Tibial artery (tissue), 4 donors: ENCODE measurements at places on chromosomes 3 and 15.

DNA sequence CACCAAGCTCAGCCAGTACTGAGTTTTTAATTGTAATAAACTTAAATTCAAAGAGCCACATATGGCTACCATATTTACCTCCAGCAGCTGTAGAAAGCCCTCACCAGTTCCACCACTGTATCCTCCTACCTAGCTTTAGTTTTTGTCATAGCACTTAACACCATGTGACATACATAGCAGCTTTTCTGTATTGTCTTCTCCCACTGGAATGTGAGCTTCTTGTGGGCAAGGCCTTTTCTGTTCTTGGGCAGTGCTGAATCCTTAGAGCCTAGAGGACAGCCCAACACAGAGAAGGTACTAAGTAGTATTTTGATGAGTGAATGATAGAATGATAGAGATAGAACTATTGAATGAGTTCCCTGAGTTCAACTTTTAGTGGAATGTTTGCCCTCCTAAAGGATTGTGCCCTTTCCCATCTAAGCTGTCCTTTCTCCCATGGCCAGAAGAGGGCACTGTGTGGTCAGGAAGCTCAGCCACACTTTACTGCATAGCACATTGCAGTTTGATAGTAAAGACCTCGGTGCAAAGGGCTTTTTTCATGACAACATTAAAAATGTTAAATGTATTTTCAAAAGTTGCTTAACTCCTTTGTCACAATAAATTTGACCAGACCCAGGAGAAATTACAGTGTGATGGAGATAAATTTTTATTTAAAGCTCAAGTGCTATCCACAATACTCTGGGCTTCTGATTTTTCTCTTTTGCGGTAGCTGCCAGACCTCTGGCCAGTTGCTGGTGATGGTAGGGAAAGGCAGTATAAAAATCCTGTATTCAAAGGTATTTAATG is 115.8 kb downstream of the GHSR start:
- DNase-seq: no peak

DNA sequence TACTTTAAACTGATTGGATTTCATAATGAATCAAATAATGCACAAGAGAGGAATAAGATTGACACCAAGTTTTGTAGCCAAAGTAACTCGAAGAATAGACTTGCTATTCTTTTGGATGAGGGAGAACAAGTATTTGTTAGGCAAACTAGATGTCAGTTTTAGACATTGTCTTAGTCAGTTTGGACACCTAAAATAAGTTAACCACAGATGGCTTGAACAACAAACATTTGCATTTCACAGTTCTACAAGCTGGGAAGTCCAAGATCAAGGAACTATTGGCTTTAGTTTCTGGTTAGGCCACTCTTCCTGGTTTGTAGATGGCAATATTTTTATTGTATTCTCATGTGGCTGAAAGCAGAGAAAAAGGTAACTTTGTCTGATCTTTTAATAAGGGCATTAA is 61.3 kb upstream of the OSTN start:
- DNase-seq: no peak

DNA sequence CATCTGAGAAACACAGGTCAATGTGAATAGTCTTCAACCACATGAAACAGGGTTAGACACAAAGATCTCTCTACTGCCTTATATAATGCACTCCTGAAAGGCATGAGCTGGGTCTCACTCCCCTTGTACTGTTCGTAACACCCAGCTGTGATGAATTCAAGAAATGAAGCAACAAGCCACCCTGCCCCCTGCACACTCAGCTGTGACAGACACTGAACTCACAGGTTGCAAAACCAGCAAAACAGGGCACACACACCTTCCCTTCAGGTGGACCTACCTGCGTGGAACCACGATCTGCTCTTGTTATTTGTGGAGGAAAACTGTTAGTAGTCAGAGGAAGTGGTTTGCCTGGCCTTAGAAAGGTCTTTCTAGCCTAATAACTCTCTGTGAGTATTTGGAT is 64.5 kb downstream of the CERS3 start:
- no peak for DNase-seq

- no peak for DNase-seq
These were observed 25.8 kb upstream of the RSL24D1 start for GRCh38 chr15:55222588-55222987.

DNA sequence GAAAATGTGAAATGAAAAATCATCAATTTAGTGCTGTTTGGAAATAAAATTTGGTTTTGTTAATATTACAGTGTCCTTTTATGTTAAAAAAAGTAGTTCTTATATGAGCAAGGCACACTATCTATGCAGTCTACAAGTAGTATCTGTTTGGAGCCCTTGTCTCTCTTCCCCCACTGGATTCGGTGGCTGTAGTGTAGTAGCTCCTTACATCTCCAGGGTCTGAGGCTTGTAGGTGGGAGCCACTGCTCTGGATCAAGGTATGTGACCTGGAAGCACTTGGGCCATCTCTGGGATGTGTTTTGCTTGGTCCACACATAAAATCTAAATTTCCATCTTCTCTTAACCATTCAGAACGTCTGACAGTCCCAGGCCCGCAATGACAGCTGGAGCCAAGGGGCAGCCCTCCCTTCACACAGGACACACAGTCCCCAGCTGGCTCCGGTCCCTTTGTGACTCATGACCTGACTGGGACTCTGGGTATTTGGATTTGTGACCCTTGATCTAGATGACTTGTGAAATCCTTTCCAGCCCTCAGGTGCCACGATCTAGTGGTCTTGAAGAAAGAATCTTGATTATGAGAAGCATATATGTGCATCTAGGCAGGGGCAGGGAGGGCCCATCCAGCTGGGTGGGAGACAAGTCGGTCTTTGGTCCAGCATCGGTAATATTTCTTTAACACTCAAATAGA is 80.0 kb downstream of the USP13 start:
- DNase-seq: no peak
